Left kidney (tissue), 8 donors: ENCODE measurements at places on chromosomes 5 and 9. TPM values are rescaled to one million over a fixed set of nuclear protein-coding genes. Genes with fewer than 3 reads are reported as not detected.

MAP1B gene
- polyA plus RNA-seq = 15.8 TPM

ADAMTS12 gene
- polyA plus RNA-seq = 18.3 TPM

ZNF658 gene
- polyA plus RNA-seq = 9.2 TPM

CTXN3 gene
- polyA plus RNA-seq = not detected

CD74 gene
- polyA plus RNA-seq = 230 TPM

C9orf50 gene
- polyA plus RNA-seq = 0.30 TPM

DNA sequence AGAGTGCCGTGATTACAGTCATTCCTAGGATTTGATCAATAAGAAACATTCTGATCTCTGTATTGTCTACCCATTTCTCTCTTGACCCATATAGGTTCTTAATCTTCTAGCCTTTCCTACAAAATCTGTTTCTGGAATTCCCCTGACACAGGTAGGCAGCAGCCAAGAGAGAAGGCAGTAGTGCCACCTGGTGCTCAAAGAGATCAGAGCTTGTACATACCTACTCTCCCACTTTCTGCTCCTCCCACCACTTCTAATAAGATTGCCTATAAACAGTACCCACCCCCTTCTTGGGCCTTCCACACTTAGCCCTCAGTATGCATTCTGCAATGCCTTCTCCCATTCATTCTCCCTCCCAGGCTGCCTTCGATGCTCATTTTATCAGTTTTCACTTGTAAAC is 117.4 kb upstream of the RORB start:
- peak; percentile 27 for DNase-seq

GRCh38 chr5:107867266-107867665 is 196.5 kb upstream of the EFNA5 start:
- DNase-seq = no peak

DNA sequence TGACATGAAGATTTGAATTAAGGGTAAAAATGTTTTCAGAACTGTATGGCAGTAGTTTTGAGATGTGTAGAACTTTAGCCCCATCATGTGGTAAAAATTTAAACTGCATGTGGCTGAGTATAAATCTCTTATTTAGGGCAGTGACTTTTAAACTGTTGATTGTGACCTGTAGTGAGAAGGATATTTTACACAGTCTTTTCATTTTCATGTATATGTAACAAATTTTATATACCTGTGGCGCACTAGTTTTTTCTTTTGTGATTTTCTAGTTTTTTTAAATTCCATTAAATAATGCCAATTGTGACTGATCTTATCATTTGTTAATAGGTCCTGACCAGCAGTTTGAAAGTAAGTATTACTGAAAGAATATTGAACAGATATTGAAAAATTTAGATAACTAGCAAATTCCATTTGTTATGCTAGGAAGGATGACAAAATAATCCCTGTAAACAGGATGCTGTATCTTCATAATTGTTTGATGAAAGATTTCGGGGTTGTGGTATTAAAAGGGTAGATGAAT is 47.2 kb downstream of the GPBP1 start:
- peak; percentile 68 for DNase-seq

DNA sequence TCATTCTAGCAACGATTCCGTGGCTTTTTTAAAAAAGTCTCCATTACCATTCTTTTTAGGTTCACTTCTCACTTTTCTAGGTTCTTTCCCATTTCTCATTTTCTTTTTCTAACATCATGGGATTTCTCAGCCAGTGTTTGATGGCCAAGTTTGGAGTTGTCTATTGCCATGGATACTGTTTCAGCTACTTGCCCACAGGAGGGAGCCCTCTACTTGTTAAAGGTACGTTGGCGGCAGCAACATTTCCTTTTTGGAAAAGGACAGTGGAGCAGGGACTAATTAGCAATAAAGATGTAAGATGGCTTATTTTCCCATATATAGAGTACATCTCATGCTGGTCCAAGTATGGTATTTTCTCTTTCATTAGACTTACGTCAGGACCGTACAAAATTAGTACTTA is 2257.5 kb upstream of the C9orf72 start:
- DNase-seq = peak; percentile 39

DNA sequence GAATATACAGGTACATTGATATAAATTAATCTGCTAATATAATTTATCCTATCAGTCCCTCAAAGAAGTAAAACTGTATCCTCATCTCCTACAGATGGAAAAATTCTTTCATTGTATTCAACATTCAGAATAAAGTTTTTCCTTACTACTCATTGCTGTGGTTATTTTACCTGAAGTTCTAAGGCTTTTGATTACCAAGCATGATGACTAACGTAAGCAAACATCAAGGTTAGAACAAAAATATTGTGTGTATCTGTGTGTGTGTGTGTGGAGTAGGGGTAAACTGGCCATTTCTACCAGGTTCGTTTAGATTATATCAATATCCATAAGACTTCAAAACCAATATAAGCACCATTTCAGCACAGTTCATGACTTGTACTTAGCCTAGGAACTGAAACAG is 560.7 kb upstream of the TRPC7 start:
- no peak for DNase-seq

DNA sequence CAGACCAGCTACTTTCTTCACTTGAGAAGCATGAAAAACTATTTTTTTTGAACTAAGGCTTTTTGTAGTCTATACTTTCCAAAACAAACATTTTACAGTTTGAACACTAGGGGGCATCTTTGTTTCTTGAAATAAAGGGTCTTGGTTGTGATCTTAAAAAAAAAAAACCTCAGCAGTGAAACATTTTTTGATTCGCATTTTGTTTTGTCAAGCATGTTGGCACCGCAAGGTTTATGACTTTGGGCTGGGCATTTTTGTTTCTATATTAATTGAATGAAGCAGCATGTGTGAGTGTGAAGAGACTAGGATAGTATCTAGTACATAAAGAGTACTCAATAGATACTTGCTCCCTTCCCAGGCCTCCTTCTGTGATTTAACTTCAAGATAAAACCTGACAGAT is 31.6 kb upstream of the ACOT12 start:
- peak; percentile 64 for DNase-seq

DNA sequence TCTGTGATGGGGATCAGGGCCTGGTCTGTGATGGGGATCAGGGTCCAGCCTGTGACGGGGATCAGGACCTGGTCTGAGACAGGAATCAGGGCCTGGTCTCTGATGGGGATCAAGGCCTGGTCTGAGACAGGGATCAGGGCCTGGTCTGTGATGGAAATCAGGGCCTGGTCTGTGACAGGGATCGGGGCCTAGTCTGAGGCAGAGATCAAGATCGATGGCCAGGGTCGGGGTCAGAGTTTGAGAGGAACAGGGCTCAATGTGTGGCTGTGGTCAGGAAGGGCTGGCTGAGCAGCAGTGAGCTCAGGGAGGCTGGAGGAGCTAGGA is 33.8 kb upstream of the TMEM250 start:
- no peak for DNase-seq

DNA sequence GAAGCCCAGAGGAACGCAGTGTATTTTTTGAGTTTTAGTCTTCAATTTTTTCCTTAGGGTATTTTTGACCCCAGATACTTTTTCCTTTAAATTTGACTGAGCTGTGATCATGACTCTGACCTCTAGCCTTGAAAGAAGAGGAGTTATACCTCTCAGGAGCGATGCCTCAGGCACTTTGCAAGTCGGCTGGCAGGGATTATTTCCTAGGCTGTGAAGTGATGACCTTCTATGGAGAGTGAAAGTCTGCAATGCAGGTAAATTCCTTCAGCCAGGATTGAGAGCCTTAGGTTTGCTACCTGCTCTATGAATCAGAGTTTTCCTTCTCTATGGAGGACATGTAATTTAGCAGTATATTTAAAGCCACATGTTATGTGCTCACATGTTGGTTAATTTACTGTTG is 10.8 kb upstream of the NUDT12 start:
- DNase-seq = no peak

- no peak for DNase-seq
Observed at GRCh38 chr9:120712539-120713031, 1.7 kb downstream of the MEGF9 start.

DNA sequence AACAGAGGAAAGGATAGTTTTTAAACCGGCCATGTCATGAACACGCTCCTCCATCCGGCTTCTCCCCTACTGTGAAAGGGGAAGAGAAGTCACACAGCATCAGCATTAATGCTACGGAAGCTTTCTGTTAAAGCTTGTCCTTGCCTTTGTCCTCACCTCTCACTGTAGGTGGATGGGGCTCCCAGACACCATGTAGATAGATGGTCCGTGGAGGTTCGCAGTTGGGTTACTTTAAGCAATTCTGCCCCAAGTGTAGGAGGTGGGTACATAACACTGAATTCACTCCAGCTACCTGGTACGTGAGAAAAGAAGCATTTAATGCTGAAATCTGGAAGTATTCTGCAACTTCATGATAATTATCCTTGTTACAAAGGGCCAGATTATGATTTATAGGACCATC is 165.8 kb downstream of the BAAT start:
- no peak for DNase-seq

DNA sequence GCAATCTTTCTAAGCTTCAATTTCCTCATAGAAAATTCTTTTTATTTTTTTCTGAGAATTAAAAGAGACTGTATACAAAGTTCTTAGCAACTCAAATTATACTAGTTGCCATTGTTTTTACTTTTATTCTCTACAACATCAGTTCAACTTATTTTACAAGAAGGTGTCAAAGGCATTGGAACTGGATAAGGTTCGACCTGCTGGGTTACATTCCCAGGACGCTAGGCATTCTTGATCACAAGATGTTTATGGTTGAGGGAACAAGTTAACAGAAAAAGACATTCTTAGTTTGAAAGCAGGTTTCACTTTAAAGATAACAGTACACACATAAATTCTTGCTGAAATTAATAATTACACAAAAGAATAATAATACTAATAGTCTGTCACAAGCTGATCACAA is 163.5 kb upstream of the SNX2 start:
- peak; percentile 66 for DNase-seq

GRCh38 chr9:98501819-98502218 is 206.9 kb downstream of the GABBR2 start:
- DNase-seq = no peak

- no peak for DNase-seq
Observed at GRCh38 chr9:108615152-108615551, 240.6 kb downstream of the ACTL7B start.

DNA sequence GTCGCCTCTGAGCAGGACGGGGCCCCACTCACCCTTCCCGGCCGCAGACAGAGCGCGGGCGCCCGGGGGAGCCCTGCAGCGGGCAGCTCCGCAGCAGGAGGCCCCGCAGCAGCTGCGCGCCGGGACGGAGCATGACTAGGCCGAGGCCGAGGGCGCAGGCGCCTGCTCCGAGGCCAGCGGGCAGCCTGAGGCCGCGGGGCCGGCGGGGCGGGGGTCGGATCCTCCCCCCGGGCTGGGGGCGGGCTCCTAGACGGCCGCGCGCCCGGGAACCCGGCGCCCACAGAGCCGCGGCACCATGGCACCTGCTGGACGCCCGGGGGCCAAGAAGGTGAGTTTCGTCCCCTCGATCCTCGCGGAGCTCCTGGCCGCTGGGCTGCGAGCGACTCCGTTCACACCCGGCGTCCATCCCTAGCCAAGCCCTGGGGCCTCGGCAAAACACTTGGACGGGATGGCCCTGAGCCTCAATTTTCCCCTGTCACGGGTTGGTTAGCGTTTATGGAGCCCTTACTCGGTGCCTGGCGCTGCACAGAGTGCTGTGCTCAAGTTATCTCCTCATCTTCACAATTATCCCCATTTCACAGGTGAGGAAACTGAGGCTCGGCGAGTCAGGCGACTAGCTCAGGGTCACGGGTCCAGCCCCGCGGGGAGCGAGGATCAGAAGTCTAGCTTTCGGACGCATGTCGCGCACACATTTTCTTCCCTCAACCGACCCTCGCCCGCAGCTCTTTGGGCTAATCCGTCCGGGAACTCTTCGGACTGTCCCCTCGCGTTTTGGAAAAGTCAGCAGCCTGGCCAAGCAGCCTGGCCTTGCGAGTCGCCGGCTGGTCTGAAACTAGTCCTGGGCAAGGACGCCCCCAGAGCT is at the start of the genes BHMT2 and DMGDH:
BHMT2 (plus strand) TSS at position 280 of the 862 bp plus-strand sequence; CDS start at position 296, 16 bp downstream.
DMGDH (minus strand) TSS at position 187 of the 862 bp plus-strand sequence; CDS start at position 133, 54 bp downstream.
- DNase-seq = peak; percentile 32

- DNase-seq = no peak
Observed at GRCh38 chr5:61053937-61054336, 108.3 kb downstream of the SMIM15 start.

GRCh38 chr5:173338380-173339015 is 10.3 kb upstream of the STC2 start:
- no peak for DNase-seq

DNA sequence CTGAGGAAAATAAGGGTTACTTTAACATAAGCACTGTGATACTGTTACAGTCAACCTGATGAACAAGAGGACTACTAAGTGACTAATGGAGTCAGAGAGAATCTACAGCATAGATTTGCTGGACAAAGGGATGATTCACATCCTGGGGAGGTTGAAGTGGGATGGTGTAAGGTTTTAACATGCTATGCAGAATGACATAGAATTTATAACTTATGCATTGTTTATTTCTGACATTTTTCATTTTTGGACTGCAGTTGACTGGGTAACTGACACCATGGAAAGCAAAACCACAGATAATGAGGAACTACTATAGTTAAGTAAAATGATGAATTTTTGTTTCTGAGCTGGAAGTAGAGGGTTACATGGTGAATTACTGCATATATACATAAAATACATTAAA is 389.2 kb downstream of the MAT2B start:
- no peak for DNase-seq

DNA sequence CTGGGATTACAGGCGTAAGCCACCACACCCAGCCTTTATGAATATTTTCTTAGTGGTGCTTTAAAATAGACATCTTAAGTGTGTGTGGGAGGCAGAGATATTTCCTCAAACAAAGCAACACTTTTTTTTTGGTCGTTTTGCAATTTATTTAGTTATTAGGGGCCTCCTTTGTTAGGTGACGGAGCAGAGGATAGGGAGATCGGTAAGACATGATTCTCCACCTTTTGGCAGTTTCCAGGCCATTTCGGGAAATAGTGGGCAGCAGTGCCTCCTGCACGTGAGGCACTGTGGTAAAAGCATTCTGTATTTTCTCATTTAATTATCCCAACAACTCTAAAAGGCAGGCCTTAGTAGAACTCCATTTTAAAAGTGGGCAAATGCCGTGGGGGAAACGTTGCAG is 1.9 kb downstream of the OCLN start:
- no peak for DNase-seq

DNA sequence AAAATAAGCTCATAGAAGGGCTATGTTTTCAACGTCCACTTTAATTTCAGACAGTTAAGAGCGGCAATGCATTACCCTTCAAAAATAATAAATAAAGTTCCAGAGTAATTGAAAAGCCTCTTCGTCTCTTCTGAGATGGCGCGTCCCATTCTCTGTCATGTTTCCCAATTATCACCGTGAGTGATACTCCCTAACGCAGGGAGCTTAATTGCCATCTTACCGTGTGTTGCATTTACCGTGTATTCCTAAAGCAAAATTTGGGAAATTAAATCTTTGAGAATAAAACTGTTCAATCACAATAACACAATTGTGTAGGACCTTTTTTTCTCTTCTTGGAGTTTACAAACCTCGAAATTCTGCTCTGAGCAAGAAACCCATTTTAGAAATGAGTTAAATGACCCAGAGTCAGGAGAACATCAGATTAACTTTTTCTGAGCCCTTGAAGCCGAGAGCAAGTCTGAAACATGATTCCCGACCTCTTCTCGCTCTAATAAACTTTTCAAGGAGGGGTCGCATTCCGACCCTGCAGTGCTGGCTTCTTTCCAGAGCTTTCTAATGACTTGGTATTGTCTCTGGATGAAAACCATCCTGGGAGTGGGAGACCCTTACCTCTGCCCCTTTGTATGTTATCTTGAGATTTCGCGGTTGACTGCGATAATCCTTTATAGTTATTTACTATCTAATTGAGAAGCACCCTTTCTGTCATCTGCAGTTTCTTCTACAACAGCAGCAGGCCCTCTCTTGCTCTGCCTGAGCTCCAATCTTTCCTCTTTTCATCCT is 251.5 kb downstream of the FSTL4 start:
- peak; percentile 86 for DNase-seq

- no peak for DNase-seq
Observed at GRCh38 chr5:155822177-155822576, 504.8 kb upstream of the SGCD start.
